ENCODE measurements at places on chromosomes 5 and 9.

- no peak for DNase-seq
Measured at GRCh38 chr9:121298016-121298538, 30.1 kb downstream of the GSN start.

DNA sequence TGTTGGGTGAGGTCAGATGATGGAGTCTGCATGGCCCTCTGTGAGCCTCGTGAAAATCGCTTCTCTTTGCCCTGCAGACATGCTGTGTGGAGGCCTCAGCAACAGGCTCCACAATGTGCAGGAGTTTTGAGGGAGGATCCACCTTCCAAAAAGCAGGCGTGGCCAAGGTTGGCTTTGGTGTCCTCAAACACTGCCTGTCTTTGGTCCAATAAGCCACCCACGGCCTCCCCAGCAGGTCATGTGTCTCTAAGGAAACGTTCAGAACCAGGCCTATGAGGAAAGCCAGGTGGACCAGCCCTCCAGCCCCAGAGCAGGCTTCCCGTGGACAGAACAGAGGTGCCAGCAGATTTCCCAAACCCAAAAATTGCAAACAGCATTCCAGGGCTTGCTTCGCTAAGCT is 340.7 kb upstream of the IRX2 start:
- no peak for DNase-seq

DNA sequence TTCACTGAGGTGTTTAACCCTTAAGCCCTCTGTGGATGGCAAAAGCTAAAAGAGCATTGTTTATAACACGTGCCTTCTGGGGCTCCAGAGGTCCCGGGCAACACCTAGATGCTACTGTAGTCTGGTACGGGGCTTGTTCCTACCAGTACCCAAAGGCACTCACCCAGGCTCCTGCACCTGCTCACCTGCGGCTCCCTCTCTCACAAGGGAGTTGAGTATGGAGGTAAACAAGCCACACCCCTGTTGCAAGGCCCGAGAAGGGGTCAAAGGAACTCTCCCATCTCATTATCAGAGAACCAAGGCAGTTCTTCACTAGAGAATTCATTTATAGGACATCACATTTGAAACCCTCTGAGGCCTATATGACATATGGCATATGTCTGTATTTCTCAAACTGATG is 53.4 kb upstream of the IL6ST start:
- no peak for DNase-seq

GRCh38 chr5:142634216-142635011 is 51.5 kb downstream of the FGF1 start:
- DNase-seq, result no peak

DNA sequence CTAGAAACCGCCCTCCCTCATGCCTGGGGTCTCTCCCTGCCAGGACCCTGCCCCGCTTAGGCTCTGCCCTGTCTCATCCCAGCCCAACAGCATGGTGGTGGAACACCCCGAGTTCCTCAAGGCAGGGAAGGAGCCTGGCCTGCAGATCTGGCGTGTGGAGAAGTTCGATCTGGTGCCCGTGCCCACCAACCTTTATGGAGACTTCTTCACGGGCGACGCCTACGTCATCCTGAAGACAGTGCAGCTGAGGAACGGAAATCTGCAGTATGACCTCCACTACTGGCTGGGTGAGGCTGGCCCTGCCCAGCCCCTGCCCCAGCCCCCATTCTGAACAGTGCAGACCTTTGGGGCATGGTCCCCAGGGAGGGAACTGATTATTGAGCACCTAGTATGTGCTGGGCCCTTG is 33.9 kb downstream of the GSN start:
- no peak for DNase-seq

DNA sequence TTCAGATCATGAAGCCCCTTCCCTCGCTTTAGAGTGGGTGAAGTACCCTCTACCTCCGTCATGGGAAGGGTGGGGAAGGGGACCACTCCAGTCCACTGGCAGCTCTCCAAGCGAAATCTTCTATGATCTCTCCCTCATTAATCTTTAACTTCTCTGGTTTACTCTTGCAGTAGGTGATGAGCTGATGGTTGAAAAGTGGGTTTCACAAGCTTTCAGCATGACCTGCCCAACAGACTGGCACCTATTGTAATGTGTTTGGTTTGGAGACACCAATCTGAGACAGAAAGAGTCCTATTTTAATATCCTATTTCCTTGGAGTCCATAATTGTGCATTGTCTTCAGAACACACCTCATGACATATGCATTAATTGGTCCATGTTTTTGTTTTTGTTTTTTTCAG is 70.8 kb upstream of the TGFBR1 start:
- no peak for DNase-seq

- no peak for DNase-seq
Measured at GRCh38 chr9:127848756-127849504, 5.5 kb downstream of the ENG start.

GRCh38 chr9:122173670-122174069 is 14.0 kb downstream of the MORN5 start:
- no peak for DNase-seq

DNA sequence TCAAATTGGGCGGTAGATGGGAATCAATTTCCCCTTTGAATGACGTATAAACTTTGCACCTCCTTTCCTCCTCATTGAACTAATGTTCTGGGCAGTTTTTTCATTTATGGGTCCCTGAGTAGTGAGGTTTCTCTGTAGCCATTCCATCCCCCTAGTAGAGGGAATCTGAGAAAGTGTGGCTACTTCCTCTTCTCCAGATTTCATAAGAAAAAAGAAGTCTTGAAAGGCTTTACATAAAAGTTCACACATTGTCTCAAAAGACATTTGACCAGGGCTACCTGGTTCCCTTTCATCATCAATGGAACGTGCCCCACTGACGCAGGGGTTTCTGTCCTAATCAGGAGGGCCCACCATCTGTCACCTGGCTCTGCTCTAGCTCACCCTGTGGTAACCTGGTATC is 57.3 kb downstream of the CTSL start:
- no peak for DNase-seq

GRCh38 chr9:101369286-101369685 is 15.5 kb downstream of the BAAT start:
- DNase-seq, result no peak

DNA sequence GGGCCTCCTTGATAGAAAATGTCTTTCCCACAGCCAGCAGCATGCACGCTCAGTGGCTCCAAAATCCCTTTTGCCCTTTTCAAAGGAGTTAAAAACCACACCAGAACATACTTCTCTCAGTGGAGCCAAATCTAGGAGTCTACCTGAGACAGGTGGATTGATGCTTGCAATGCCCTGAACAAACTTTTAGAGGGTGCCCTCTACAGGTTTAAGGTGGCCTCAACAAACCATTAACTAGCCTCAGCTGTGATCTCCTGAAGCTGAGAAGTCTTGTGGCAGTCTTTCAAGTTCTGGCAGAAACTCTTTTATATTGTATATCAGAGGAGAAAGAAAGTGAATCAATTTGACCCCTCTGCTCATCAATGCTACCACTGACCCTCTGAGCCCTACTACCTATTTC is 125.4 kb downstream of the MED27 start:
- DNase-seq, result no peak

DNA sequence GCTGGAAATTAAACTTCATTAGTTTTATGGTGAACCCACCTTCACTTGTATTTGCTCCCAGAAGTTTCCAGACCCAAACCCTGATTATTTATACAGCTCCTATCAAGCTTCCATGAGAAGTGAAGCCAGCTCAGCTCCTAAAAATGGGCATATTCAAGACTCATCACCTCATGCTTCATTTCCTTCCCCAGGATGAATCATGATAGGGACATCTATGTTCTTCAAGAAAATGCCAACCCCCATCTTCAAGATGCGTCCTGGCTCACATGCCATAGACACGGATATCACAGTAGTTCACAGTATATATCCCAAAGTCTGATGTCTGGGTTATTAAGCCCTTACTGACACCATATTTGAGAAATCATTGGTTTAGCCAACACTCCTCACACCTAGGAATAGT is 217.6 kb downstream of the NPR3 start:
- no peak for DNase-seq

DNA sequence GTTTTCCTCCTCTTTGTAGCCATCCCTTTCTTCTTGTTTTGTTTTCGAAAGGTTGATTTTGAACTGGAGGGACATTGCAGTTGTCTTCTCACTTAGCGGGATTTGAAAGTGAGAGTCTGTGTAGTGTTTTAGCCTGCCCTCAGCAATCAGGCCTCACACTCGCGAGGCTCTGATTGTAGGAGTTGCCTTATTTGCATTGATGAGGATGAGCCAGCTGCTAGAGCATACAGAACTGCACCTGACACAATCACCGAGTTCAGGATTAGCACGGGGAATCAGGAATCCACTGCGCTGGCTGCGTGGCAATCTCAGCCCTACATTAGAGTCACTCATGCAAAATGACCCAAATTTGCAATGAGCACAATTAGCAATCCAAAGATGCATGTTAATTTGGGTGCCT is 122.5 kb upstream of the TMEM161B start:
- no peak for DNase-seq

DNA sequence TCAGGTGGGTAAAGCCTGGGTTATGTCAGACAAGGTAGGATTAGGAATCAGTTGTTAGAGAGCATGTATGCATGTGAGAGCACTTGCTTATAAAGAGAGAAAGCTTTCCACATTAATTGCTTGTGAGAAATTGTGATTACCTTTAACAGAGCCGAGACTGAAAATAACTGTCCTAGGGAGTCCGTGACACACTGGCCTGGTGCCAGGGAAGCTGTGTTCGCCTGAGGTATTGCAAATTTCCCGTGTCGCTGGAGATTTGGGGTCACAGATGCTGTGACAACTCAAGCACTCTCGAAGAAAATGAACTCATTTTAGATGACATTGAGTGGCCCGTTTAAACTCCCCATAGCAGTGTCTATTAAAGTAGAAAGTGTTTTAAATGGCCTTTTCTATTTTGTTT is 9.6 kb downstream of the SLC1A1 start:
- no peak for DNase-seq

DNA sequence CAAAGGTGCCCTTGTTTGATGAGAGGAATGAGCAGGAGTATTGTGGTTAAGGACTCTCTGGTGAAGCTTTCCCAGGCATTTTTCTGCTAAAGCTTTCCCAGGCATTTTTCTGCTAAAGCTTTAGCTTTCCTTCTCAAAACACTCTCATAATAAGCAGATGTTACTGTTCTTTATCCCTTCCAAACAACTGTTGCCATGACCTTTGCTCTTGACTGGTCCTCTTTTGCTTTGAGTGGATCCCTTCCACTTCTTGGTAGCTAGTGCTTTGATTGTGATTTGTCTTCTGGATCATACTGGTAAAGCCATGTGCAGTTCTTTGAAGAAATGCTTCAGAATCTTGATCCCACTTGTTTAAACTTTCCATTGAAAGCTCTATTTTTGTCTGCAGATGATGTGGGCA is 85.8 kb downstream of the GPBP1 start:
- DNase-seq, result no peak

GRCh38 chr5:9363026-9363425 is 182.8 kb downstream of the SEMA5A start:
- no peak for DNase-seq

DNA sequence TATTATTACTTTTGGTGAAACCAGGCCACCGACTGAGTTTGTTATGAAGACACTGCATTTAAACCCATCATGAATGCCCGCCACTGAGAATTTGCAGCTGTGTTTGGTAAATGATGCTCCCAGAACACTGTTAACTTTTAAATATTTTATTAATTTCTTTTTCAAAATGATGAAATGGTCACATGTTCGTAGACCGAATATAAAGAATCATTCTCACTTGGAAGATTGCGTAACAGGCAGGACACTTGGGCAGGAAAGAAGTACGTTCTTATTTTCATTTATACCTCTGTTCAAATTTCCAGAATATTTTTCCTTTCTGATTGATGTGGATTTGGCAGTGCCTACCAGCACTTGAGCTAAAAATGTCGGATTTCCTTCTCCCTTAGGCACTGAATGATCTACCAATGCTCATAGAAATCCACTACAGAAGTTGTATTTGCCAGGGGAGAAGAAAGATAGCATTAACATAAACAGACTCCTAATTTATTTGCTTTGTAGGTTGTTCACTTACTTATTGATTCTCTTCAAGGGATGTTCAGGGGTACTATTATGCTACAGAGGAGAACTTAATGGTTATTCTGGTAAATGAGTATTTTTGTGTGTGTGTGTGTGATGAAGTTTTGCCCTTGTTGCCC is 13.8 kb downstream of the CYFIP2 start:
- no peak for DNase-seq

DNA sequence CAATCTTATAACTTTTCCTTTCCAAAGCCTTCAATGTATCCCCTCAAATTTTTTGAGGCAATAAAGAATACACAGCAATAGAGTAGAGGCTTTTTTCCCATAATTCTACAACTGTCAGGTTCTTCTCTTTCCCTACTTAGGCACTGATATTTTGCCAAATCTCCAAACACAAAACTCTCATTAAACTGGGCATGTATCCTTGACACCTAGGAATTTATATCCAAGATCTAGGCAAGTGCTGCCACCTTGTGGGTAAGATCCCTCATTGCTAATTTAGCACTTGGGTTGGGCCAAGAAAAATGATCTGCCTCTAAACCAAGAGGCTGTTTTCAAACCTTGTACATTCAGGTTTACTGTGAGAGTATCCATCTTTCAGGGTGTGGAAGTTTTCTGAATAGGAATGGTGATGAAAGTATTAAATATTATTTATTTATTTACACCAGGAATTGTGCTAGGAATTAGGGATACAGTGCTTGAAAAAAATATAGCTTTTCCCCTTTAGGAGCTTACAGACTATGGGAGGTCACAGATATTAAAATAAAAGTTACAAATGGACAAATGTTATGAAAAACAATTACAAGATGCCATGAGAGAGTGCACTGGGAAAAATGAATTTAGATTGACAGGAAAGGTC is 17.6 kb downstream of the TSTD2 start:
- peak; percentile 45 for DNase-seq

- peak; percentile 2 for DNase-seq
Measured at GRCh38 chr9:73869264-73869663, 627.9 kb upstream of the RORB start.

GRCh38 chr9:72615931-72616330 is 94.5 kb downstream of the TMC1 start:
- no peak for DNase-seq

GRCh38 chr5:113178073-113178779 is 201.6 kb downstream of the DCP2 start:
- DNase-seq, result no peak

DNA sequence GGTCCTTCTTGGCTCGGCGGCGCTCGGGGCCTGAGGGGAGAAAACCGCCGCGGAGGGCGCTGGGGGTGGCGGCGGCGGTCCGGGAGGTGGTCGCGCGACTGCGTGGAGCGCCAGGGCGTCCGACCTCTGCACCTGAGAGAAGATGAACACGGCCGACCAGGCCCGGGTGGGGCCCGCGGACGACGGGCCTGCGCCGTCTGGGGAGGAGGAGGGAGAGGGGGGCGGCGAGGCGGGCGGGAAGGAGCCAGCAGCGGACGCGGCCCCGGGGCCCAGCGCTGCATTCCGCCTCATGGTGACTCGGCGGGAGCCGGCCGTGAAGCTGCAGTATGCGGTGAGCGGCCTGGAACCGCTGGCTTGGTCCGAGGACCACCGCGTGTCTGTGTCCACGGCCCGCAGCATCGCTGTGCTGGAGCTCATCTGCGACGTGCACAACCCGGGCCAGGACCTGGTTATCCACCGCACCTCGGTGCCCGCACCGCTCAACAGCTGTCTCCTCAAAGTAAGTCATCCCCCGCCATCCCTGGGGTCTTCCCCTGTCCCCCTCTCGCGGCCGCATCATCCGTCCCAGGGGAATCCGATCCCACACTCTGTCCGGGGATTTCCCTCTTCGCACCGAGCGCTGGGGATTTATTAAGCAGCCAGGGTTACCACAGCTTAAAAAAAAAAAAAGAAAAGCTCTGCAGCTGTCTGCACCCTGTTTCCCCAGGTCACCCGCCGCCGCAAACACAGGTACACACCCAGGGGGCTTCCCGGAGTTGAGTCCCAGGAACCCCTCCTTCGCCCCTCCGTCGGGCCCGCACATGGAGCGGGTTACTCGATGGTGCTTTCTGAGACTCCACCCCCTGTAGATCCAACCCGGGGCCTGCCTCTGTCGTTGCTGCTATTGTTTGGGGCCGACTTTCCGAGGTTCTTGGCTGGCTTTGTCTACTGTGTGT is at the start of gene GTF3C4:
TSS of gene GTF3C4 (plus strand) at position 8 of the 935 bp plus-strand sequence. CDS start at position 143, 135 bp downstream.
- DNase-seq, result peak; percentile 17
